ENCODE measurements at places on chromosomes 7 and 10.

DNA sequence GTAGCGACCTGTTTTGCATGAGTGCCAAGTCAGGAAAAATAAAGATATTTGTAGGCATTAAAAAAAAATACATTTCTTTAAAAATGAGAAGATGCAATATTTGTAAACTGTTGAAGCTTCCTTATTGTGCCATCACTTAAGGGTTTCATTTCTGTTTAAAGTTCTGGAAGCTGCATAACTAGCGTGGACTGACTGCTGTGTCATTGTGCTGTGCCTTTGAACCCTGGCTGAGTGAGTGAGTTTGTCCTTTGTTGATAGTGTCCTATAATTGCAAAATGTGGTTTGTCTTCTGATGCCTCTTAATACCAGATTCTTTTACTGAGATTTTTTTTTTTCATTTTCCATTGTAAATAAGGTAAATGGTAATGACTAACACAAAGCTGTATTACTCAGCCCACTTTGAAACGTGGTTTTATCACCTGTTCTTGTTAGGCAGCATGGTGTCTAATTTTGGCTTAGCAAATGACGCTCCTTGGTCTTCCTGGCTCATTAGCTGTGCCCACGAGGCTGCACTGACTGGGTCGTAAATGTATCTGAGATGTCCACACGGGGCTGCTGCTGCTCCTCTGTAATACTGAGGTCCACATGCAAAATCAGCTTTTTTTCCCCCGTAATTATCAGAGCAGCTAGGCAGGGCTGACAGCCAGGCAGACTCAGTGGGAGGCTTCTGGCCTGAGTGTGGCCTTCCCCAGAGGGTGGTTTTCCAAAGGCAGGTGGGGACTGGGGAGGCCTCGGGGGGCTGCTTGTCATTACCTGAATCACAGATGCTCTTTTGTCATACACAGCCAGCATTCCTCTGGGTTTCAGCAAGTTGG, 14.8 kb downstream of the ZSCAN25 start:
- DNase-seq = peak; percentile 5

DNA sequence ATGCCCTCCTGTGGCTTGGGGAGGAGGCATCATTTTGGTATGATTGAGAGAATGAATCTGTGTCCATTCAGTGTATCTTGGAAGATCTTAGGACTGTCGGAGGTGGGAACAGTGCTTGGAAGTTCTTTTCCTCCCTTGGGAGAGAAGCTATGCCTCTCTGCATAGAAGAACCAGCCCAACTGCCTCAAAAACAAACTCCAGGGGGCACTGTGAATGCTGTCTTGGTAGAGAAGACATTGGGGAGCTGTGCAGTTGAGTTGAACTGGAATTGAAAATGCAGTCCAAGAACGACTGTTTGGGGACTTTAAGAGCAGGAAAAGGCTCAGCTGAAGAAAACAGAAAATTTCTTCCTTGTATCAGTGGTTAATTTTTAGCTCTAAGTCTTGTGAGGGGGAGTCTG, 4.9 kb upstream of the GJD4 start:
- DNase-seq = no peak

- no peak for DNase-seq
These were observed 616.9 kb downstream of the PTPRN2 start for GRCh38 chr7:157970744-157971143.

DNA sequence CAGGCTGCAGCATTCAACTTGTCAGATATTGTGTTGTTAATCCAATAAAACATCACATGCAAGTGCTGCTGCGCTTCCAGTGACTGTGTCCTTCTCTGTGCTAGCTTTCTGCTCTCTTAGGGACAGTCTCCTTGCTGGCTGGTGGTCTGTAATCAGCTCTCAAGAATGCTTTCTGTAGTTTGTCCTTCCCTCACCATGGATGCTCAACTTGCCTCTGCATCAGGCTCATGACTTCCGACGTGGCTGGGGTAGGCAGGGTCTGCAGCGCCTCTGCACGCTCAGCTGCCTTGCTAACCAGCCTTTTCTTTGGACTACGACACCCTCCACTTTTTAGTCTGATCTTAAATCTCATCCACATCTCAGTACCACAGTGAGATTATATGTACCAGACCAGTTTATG, 58.3 kb downstream of the MMRN2 start:
- no peak for DNase-seq

GRCh38 chr10:108696792-108697477, 1226.4 kb downstream of the XPNPEP1 start:
- no peak for DNase-seq
